Esophagus squamous epithelium (tissue), 5 donors: ENCODE measurements at places on chromosomes 6 and 20.

GRCh38 chr20:25984933-25985332 lies 288.3 kb upstream of the ZNF337 start:
- DNase-seq = no peak

DNA sequence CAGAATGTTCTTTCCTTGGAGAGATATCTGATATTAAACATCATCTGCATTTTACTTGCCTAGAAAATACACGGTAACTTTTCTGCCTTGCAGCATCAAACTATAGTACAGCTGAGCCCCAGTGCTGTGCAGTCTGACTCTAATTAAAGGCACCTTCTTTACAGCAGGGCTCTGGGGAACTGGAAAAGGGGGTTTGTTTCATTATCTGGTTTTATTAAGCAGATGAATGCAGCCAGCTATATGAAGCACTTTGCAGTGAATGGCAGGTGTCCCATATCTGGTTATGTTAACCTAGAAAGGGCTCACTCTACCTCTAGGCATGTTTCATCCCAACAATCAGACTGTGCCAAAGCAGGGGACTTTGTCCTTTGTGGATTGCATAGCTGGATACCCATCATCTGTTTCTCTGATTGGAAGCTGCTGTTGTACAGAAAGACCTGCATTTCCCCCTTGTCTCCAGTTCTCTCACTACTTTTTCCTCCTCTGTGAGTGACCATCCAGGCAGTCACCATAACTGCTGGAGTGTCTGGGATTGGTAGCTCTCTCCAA lies 39.6 kb upstream of the CMTR1 start:
- no peak for DNase-seq

DNA sequence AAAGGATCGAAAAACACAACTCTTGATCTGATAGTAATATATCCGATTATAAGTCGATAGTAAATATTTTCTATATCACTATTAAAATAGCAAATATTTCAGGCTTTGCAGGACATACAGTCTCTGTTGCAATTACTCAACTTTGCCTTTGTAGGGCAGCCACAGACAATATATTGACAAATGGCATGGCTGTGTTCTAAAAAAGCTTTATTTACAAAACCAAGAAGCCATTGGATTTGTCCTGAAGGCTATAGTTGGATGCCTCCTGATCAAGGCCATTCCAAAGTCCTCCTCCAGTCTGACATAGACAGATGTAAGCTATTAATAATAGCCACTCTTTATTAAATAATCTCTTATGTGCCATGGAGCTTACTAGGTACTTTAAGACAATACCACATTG lies 5.9 kb downstream of the OCSTAMP start:
- no peak for DNase-seq

- no peak for DNase-seq
Measured at GRCh38 chr6:16198061-16198705, 40.2 kb upstream of the GMPR start.

DNA sequence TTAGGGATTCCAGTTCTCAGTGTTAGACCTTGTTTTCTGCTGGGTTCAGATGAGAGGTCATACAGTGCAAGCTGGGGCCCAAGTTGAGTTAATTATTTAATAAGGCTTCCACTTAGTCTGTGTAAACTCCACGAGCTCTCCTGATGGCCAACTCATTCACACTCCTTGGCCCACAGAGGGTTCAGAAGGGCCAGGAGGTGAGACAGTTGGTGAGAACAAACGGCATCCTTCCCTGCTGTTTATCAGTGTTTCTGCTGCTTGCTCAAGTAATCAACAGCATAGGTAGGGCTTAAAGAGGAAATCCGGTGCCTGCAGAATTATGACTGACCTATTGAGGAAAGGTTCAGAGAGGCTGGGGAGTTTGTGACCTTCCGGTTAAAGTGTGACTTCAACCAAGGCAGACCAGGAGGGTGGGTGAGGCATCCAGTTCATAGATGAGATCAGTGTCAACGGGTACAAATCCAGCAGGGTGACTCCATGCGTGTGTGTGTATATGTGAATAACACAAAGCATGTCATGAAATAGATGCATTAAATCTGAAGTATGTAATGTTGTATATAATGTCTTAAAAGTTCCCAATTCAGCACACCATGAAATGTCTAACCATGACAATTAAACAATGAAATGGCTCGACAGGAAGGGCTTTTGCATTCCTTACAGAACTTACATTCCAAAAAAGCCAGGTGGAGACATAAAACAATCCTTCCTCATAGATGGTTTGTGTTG lies 37.4 kb upstream of the BCAS1 start:
- DNase-seq = no peak

GRCh38 chr6:114039841-114040240 lies 68.9 kb upstream of the HDAC2 start:
- DNase-seq = no peak

DNA sequence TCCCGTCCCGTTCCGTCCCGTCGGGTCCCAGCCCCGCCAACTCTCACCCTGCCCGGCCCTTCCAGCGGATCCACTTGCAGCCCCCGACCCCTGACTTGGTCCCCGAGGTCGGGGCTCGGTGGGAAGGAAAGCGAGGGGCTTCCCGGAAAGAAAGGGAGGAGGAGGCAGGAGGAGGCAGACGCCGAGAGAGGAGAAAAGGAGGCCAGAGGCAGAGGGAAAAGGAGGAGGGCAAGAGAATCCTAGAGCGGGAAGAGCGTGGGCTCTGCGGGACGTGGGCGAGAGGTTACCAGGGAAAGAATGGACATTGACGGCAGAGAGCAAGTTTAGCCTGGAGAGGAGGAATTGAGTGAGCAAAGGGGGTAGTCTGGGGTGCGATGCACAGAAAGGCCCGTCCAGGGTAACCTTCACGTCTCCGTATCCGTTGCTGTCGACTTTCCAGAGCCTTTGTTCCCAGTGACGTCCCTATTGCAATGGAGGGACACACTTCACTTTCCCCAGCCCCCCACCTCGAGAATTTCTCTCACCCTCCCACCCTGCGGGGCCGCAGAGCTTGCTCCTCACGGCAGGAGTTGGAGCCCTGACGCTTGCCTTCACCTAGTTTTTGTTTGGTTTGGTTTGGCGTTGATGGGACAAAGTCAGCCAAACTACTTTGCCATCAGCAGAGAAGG lies 477 bp upstream of the MOXD1 start:
- DNase-seq = no peak

DNA sequence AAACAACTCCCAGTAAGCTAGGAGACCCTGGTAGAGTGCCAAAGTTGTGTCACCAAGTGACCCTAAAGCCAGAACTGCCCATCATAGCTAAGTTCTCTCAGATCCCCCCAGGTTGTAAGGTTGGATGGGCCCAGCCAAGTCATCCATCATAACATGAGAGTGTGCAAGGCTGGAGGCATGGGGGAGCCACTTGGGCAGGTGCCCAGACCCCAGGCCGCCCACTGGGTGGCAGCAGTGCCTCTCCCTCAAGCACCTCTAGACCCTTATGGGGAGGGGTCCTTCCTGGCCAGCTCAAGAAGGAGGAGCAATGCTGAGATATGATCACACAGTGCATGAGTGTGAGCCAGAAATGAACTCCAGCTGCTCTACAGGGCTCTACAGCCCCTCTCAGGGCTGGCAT lies 154.5 kb downstream of the MYLK4 start:
- DNase-seq = no peak

GRCh38 chr6:111952274-111952673 lies 79.0 kb upstream of the FYN start:
- DNase-seq = no peak

DNA sequence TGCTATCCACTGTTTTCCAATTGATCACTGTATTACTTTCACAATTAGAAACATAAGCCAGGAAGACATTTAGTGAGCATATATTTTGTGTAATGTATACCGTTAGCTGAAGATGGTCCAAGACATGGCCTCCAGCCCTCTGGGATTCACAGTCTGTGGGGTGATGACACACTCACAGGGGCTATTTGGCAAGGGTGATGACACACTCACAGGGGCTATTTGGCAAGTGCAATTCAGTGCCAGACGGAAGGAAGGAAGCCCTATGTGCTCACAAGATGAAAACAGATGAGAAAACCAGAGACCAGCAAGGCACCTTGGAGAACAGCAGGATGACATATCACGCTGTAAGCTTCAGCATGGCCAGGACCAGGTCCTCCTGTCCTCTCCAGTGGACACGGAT lies 183.7 kb downstream of the MBOAT1 start:
- no peak for DNase-seq

DNA sequence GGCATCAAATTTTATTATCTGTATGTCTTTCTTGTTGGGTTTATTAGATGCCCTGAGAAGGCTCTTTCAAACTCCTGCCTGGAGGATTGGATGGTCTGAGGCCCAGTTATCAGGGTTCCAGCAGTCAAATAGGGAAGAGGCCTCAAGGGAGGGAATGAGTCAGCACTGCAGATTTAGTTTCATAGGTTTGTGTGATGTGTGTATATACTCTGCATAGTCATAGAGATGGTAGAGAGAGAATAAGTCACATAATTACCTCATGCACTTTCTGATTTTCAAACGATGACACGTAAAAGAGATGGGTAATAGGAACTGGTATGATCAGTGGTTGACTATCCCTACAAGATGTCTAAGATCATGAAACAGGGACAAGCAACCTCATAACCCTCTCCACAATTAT lies 82.1 kb downstream of the ADAT2 start:
- no peak for DNase-seq

DNA sequence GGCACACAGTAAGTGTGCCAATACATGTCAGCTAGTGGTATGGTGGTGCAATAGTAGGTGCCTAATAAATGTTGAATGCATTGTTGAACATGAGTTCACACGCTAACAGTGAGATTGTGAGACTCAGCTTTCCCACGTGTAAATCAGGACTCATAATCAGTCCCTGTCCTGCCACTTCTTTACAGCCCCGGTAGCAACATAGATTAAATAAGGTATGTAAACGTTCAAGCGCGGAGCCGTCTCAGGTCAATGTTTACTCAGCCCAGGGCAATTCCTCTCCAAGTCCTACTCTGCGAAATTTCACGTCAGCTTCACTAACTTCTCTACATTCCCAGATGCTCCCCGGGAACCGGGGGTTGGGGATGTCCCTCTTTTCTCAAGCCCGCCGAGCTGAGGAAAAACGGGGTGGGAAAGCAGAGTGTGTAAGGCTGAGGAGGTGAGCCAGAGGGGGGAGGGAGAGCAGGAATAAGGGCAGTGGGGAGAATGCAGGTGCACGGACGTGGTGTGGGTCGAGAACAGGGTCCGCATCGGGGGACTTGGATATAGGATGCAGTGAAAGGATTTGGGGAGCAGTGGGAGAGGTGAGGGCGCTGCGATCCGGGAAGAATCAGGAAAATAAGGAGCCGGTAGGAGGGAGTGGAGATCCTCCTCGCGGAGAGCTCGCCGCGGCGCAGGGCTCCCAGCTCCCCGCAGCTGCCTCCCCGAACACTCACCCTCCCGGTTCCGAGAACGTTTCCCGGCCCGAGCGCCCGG lies 544 bp upstream of the TP53INP2 start:
- DNase-seq = no peak

- DNase-seq = no peak
Measured at GRCh38 chr6:99446076-99446475, 21.0 kb upstream of the PNISR start.

DNA sequence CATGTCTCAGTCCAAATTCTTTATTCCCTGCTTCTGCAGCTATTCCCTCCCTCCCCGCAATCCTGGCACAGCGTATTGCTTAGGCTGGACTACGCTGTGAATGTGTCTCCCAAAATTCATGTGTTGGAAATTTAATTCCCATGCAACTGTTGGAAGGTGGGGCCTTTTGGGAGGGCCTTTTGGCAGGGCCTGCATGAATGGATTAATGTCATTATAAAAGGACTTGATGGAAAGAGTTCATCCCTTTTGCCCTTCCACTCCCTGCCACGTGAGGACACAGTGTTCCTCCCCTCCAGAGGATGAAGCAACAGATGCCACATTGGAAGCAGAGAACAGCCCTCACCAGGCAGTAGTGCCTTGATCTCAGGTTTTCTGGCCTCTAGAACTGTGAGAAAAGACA lies 20.4 kb upstream of the NOTCH4 start:
- DNase-seq = no peak

- no peak for DNase-seq
Measured at GRCh38 chr6:138404666-138405337, 779 bp downstream of the HEBP2 start.

- no peak for DNase-seq
Measured at GRCh38 chr20:47290666-47291430, 65.7 kb downstream of the ZMYND8 start.

GRCh38 chr6:32047084-32047478 lies 8.9 kb downstream of the CYP21A2 start:
- DNase-seq = no peak

GRCh38 chr6:30264743-30265142 lies 51.5 kb upstream of the TRIM26 start:
- DNase-seq = no peak

DNA sequence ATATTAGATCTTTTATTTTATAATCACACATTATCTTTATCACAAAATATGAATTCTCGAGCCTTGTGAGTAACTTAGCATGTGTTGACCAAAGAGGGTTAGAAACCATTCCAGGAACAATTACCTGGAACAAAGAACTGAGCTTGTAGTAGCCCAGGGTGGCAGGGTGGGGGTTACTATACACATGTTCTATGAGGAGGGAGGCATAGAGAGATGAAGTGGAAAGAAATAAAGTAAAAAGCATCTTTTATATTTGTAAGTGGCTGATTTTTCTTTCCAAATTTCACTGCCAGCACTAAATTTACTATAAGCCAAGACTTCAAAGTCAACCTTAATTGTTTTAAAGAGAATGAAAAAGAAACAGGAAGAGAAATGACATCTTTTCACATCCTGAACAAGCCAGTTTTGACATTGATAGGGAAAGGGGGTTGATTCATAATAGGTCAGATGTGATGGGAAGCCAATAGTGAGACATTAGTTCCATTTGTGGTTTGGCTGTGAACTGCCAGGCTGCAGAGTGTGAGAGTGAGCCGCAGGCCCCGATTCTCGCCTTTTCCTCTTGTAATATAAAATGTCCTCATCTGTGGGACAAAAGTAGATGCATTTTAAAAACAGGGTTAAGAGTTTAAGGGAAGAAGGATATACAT lies 52.7 kb upstream of the MYB start:
- DNase-seq = no peak

DNA sequence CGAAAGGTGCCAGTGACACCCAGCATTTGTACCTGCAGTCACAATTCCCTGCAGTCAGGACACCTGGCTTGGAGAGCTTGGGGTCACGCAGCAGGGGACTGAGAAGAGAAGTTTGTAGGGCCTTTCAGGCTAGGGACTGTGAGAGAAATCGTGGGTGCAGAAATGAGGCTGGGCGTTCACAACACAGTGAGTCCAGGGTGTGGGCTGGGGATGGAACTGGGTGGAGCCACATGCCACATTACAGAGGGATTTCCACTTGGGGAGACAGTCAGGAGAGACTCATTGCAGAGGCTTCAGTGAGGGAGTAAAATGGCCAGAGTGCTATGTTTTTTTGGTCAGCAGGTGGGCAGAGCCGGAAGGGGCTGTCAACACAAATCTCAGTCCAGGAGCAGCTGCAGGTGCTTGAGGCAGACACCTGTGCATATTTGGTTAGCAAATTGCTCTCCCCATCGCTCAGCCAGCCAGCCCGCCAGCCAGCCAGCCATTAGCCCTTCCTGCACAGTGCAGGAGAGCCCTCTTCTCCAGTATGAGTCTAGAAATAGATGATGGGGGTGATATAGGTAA lies 7.4 kb downstream of the ITPR3 start:
- DNase-seq = no peak

GRCh38 chr20:44959082-44959637 lies 1.0 kb downstream of the TOMM34 start:
- DNase-seq = no peak
